ENCODE measurements at places on chromosomes 7 and 10. TPM values are rescaled to one million over a fixed set of nuclear protein-coding genes. Genes with fewer than 3 reads are reported as not detected.

The SEC61A2 gene
- total RNA-seq: 5.7 TPM

DNA sequence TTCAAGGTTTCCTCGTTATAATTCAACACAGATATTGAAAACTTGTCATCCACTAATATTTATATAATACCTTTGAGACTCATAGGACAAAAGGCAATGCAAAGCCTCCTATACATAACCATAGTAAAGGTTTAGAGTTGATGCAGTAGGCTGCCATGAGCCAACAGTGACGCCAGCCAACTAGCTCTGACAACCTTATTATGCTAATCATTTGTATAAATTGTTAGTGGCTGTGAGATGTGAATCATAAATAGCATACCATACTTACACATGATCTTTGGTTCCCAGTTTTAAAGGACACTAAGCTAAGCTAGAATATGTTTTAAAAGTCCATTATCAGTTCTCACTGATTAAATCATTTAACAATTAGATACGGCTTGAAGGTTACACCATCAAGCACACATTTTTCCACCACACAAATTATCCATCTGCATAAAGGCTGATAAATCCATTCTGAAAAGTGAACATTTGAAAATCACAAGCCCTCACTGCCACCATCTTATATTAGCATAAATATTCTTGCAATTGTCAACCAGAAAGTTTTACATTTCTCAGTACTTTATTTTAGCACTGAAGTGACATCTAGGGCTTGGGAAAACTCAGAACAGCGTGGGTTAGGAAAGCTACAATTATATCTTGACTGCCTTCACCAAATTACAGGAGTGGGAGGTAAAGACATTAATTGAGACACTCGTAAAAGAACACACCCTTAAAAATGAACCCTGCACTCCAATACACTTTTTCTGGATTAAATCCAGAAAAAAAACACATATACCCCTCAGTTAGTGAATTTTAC is 30.7 kb downstream of the COA1 start:
- DNase-seq: no peak

DNA sequence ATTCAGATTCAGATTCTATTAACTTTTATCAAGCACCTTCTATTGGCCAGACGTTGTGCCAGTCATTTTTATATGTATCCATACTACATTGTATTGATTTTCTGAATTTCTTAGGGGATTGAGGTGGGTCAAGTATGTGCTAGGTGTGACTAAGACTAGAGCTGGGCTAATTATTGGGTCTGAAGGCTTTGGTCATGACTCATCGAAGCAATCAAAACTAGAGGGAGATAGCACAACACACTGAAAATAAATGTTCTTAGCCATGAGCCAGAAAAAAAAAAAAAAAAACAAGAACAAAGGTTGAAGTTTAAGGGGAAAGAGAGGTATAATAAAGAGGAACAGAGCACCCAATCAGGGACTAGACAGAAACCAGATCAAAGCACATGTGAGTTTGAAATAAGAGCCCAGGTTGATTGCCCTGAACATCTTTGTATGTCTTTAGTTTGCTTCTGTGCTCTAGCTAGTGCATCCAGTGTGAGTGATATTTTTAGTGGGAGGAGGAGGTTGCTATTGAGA is 171.6 kb upstream of the FOXP2 start:
- DNase-seq: no peak

GRCh38 chr10:71301371-71301916 is 17.6 kb upstream of the SLC29A3 start:
- no peak for DNase-seq

- DNase-seq: no peak
Measured at GRCh38 chr7:1692515-1693418, 22.7 kb downstream of the ELFN1 start.

GRCh38 chr7:45061806-45062425 is 26.9 kb downstream of the NACAD start:
- no peak for DNase-seq

- no peak for DNase-seq
Measured at GRCh38 chr10:45040921-45041542, 40.3 kb downstream of the ZNF22 start.
